ENCODE measurements at places on chromosomes 7 and 10.

GRCh38 chr10:85643845-85644525 is 722.6 kb downstream of the GRID1 start:
- no peak for ATAC-seq

- no peak for ATAC-seq
Measured at GRCh38 chr7:14690486-14690885, 212.1 kb downstream of the DGKB start.

DNA sequence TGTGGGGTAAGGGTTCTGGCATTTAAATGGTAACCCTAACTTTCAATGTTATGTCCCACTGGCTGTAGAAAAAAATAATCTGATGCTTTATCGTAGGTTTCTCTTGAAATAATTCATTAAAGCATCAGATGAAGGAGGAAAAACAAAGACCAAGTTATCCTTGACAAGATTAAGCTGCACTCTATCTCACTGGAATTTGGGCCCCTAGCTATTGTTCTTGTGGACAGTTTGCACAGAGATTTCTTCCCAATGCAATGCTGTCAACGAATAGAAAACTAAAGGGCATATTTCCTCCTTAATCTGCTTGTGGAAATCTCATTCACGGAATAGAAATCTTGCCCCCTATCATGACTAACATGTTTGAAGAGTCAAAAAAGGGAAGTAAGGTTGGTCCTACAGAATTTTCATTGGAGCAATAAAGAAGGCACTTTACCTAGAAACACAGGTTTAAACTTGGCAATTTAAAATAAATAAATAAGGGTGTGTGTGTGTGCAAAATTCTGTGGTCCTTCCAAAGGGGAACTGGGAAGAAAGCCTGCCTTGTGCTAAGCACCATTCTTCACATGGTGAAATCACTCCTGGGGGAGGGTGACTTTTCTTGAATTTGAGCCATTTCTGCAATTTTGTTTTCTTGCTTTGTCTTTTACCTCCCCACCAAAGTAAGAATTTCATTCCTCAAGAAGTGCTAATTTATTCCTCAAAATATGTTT is 242.8 kb downstream of the GLI3 start:
- no peak for ATAC-seq

DNA sequence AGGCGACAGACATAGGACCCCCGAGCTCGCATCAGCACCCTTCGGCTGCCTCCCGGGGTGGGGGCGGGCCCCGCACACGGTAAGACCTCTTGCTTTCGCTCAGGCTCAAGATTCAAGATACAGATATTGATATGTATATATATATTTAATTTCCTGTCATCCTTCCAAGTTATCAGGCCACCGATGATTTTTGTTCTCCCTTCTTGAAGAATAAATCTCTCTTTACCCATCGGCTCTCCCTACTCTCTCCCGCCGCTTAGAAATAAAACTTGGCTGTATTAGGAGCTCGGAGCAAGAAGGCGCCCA is 603 bp downstream of the ADRA2A start:
- ATAC-seq, result no peak

DNA sequence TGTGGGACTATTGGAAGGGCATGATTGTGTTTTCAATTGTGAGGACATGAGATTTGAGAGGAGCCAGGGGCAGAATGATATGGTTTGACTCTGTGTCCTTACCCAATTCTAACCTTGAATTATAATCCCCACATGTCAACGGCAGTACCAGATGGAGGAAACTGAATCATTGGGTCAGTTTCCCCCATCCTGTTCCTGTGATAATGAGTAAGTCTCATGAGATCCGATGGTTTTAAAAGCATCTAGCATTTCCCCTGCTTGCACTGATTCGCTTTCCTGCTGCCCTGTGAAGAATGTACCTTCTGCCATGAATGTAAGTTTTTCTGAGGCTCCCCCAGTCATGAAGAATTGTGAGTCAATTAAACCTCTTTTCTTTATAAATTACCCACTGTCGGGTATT is 1367.1 kb downstream of the XPNPEP1 start:
- no peak for ATAC-seq

DNA sequence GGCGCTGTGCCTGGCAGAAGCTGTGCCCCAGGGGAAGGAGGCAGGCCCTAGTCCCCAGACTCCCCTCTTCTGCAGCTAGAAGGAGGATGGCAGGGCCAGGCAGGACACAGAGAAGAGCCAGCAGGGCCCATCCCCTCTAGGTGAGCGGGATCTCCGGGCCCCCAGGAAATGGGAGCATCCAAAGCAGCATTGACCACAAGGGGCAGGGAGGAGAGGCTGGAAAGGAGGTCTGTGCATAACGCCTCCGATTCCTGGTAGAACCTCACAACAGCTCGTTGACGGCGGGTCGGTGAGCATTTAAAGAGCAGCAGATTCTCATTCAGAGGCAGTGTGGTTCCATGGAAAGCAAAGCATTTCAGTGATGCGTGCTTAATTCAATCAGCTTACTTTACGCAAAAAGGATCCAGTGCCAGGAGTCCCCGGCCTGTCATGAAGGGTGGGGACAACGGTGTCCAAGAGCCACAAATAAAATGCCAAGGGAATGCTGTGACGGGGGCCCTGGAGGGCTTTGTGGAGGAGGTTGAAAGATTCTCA is 41.0 kb downstream of the CLRN3 start:
- ATAC-seq, result no peak

DNA sequence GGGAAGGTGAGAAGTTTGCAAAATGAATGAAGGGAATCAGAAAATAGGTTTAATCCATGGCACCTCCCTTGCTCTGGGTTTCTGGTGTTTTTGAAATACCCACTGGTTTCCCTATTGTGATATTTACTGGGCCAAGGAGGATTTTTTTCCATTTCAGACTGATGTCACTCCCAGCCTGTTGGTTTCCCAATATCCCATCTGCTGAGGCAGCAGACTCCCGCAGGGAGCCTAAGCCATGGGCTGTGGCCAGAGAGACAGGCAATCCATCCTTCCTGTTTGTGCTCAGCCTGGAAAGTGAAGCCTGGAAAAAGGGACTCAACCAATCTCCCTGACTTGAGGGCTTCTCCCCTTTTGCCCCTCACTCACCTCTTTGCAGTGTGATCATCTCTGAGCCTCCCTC is 22.8 kb downstream of the FAM107B start:
- no peak for ATAC-seq

GRCh38 chr7:115516341-115516740 is 514.2 kb downstream of the TFEC start:
- no peak for ATAC-seq

DNA sequence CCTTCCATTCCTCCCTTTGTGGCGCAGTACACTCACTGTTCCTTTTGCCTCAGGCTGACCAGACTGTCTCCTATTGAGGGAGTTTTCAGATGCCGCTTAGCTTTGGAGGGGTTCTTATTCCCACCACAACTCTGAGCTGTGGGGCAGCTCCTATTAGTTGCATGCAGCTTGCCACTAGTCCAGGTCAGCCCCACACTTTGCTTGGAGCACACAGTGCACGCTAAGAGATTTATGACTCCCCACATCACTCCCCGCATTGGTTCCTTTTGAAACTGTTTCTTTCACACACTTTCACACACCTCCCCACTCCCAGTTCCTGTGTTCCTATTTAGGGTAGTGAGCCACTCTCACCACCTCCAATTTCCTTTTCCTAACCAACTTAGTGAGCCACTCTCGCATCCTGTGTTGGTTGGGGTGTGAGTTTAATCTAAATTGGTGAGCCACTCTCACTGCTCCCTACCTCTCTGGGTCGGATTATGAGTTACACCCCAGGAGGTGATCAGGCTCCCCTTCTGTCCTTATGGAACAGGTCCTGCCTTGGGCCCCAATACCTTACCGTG is 10.4 kb upstream of the ZNF485 start:
- ATAC-seq, result peak; percentile 18

GRCh38 chr7:111475419-111475748 is 86.9 kb downstream of the IMMP2L start:
- ATAC-seq, result no peak

- ATAC-seq, result no peak
Measured at GRCh38 chr7:117251687-117252086, 71.2 kb downstream of the WNT2 start.

DNA sequence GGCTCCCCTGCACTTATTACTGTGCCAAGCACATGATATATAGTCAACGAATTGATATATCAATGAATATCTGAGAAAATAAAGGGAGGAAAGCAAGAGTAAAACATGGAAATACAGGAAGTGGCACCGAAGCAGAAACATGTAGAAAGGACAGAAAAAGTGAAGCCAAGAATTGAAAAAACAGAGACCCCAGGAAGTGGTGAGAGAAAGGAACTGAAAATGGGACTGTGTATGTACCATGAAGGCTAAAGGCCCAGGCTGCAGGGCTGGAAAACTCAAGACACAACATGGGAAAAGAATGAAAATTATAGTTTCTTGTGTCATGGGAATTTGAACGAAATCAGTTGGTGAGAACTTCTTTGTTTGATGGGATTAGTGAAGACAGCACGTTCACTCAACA is 60.6 kb downstream of the MAP3K8 start:
- ATAC-seq, result no peak

GRCh38 chr10:119406601-119407253 is 135.8 kb downstream of the RGS10 start:
- no peak for ATAC-seq

- ATAC-seq, result no peak
Measured at GRCh38 chr10:12929381-12929780, 72.1 kb downstream of the CCDC3 start.

DNA sequence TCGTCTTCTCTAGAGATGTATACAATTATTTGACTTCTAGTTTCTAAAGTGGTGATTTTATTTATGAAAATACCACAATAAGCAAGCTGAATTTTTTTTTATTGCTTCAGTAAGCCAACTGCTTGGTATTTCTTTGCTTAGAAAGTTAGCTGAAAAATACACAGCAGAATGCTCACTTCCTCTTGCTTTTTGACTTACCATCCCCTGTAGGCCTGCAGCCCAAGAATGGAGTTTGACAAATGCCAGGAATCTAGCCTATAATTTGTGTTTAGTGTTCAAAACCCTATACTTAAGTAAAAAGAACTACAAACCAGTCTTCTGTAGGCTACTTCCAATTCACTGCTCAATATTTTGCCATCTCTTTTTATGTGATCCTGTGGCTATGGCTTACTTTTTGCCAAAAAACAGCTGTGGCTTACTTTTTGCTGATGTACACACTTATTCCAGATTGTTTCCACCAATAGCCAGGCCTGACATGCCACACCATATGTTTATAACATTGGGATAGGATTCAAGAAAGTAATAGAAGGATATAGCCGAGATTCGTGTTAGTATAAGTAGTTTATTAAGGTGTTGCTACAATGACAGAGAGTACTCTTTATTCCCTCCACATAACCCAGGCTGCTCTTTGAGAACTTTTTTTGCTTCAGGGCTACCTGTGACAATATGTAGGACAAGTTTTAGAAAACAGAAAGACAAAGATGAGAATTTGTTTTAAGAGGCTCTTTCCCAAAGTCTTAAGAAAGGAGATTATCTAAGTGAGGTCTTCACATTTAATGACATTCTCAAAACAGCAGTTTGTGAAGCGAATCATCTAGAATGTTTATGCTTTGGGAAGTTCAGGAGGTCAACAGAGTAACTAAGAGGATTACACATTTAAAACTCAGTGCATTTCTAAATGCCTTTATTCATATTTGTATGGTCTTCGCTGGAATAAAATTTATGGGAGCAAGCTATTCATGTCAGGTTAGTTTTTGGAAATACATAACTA is 263.9 kb upstream of the FZD1 start:
- peak; percentile 84 for ATAC-seq

GRCh38 chr7:130838738-130839137 is 104.7 kb upstream of the KLF14 start:
- ATAC-seq, result peak; percentile 68

GRCh38 chr7:138970952-138971351 is 10.2 kb downstream of the KIAA1549 start:
- ATAC-seq, result no peak

DNA sequence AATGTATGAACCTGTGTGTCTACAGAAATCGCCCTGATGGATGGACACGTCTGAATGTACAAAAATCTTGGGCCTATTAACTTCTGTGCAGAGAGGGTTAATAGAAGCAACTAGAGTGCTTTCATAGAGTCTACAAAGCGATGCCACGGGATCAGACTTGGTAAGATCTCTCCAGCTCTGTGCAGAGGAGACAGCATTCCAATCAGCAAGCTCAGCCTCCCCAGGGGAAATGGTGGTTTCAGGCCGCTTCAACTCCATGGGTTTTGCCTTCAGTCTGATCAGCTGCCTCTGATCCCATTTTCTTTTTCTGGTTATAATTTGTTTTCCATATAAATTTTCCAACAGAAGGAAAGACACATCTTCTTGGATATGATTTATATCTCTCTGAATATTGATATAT is 35.1 kb upstream of the COBL start:
- no peak for ATAC-seq

DNA sequence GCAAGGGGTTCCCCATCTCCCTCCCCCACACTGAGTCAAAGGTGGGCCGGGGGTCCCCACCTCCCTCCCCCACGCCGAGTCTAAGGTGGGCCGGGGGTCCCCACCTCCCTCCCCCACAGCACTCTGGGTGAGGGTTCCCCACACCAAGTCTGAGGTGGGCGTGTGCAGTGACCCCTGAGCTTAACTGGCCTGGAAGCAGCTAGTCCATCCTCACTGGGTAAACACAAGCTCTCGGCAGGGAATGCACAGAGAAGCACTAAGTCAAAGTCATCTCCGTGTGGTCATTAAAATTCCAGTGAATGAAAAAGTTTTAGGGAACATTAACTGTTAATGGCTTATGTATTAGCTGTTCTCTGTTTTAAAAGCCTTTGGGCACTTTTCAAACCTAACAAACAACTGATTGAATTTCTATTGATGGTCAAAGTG is 43.7 kb upstream of the PRKAR1B start:
- ATAC-seq, result no peak

GRCh38 chr7:138726288-138726687 is 25.1 kb upstream of the SVOPL start:
- ATAC-seq, result no peak

DNA sequence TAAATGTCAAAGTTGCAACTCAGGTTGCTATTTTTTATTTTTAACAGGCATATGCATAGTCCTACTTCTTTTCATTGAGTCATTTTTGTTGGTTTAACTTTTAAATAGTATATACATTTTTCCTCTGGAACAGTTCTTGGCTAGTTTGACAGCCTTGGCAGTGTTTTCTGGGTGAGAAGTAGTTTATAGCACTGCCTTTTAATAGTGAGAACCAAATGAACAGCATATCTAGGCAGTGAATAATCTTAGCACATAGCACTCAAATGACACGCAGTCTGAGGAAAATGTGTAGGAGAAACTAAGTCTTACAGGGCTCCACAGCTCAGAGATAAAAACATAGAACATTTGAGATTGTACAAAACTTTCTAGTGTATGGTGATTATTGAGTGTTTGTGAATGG is 265.5 kb upstream of the POT1 start:
- ATAC-seq, result no peak

- ATAC-seq, result no peak
Measured at GRCh38 chr10:93124580-93125318, 51.1 kb downstream of the CYP26A1 start.

DNA sequence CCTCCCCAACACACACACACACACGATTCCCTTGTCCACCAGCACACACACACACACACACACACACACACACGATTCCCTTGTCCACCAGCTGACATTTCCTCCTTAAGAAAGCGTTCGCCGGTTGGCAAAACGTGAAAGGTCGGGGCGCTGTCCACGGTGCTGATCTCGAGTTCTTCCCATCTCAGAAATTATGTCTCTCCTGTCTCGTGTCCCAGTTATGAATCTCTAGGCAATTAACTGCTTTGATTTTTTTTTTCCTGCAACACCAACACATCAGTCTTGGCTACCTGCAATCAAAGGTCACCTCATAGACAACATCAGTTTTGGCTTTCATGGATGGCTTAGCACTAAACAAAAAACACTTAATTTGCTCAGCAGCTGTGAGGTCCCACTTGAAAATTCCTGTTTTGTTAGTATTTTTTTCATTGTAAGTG is 1.9 kb downstream of the INA start:
- no peak for ATAC-seq

Data from SK-N-SH treated with all-trans-retinoic acid at 6 μM for 48 hours (cell line).